ENCODE measurements at places on chromosomes 6 and 20.

DNA sequence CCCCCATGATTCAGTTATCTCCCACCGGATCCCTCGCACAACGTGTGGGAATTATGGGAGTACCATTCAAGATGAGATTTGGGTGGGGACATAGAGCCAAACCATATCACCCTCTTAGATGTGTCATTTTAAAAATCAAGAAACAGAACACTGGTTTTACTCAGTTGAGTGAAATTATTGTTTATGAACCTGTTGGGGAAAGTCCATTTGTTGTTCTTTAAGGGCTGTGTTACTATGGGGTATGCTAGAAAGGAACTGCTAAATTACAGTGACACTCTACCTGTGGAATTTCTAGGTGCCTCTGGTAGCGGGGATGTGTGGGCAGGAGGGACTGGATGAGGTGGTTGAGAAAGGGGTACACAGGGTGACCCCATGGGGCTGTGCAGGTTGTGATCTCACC is 28.9 kb downstream of the STX11 start:
- H3K27me3 ChIP-seq: no peaks in the 10 kb centered on the region
- no peak overlapping the region for H3K4me3 ChIP-seq
- no peaks in the 10 kb centered on the region for H3K4me1 ChIP-seq
- no peaks in the 10 kb centered on the region for H3K36me3 ChIP-seq

- no peak for DNase-seq
- no peaks in the 10 kb centered on the region for H3K36me3 ChIP-seq
- no peak overlapping the region for H3K4me3 ChIP-seq
- no peaks in the 10 kb centered on the region for H3K4me1 ChIP-seq
- H3K27me3 ChIP-seq: no peaks in the 10 kb centered on the region
Observed at GRCh38 chr6:134472046-134472445, 154.1 kb upstream of the SGK1 start.

DNA sequence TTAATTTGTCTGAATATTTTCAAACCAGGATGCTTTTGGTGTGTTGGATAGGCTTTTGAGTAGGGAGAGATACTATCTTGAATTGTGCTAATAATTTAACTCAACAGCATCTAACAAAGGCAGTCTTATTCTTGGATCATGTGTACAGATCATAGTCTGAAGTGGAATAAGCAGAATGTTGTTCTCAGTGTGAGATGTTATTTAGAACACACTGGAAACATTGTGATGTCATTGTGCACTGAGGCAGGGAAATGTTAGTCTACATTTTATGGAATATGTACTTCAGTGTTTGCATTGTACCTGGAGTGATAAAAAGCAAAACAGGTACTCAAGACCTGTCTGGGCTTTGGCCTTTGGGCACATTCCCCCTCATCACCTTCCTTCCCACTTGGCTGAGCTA is 35.0 kb downstream of the RNF144B start:
- no peaks in the 10 kb centered on the region for H3K36me3 ChIP-seq
- H3K4me3 ChIP-seq: no peak overlapping the region
- DNase-seq: no peak
- no peaks in the 10 kb centered on the region for H3K27me3 ChIP-seq

DNA sequence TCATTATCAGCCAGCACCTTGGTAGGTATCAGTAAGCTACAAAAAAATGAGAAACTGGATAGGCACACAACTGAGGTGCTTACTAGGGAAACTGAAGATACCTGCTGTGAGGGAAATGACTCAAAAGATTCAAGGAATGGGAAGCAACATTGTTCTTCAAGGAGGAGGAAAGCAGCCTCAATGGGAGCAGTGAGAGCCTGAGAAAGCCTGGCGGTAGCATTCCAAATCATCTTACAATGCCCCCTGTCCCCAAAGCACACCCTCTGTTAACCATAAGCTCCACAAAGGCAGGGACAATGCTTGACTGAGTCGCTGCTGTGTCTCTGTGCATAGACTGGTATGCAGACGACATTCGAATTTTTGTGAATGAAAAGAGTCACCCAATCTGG is 10.6 kb downstream of the PKHD1 start:
- H3K36me3 ChIP-seq: no peaks in the 10 kb centered on the region
- H3K27ac ChIP-seq: 0 out of 2 replicates have a peak overlapping the region, but pooled peaks have one; percentile 34
- H3K27me3 ChIP-seq: no peaks in the 10 kb centered on the region
- peak; percentile 57 for DNase-seq
- H3K4me3 ChIP-seq: no peak overlapping the region

DNA sequence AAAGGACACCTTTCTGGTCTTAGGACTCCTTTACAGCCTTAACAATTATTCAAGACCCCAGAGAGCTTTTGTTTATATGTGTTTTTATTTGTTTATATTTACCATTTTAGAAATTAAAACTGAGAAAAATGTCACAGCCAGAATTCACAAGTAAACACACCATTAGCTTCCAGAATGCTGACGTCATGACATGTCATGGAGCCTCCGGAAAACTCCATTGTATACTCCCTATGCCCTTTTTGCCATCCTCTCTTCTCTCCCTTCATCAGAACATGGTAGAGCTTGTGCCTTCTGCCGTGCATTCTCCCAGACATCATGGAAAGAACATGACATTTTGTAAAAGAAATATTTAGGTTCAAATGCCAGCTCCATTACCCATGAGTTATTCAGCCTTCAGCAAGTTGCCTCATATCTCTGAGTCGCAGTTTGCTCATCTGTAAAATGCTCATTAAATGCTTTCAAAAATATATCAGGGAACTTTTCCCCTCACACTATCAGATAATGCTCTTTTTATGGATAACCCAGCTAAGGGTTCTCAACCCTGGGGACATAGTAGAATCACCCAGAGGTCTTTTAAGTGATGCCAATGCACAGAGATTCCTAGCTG is 27.8 kb downstream of the TNFAIP3 start:
- no peak overlapping the region for H3K4me3 ChIP-seq
- DNase-seq: no peak
- no peaks in the 10 kb centered on the region for H3K36me3 ChIP-seq
- no peak overlapping the region for H3K27ac ChIP-seq
- no peaks in the 10 kb centered on the region for H3K4me1 ChIP-seq

GRCh38 chr20:32780749-32781655 is 18.8 kb downstream of the DNMT3B start:
- peaks cover 24% of the 10 kb centered on the region for H3K4me1 ChIP-seq
- H3K27me3 ChIP-seq: no peaks in the 10 kb centered on the region
- no peak for DNase-seq
- peak overlapping the region; percentile 73 for H3K27ac ChIP-seq
- H3K4me3 ChIP-seq: no peak overlapping the region

DNA sequence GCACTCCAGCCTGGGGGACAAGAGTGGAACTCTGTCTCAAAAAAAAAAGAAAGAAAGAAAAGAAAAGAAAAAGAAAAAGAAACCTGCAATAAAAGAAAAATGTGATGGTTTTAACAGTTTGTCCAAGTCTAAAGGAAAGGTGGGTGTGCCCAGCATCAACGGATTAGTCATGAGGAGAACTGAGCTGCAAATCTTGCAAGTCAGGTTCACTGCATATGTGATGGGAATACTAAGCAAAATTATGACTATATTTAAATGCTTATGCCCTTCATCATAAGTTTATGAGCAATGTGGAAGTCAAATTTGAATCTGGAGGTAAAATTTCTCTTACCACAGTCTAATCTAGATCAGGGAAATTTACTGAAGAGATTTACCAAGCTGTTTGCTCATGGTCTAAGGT is 13.1 kb upstream of the CDK19 start:
- H3K36me3 ChIP-seq: no peaks in the 10 kb centered on the region
- no peaks in the 10 kb centered on the region for H3K27me3 ChIP-seq
- H3K27ac ChIP-seq: no peak overlapping the region
- no peaks in the 10 kb centered on the region for H3K4me1 ChIP-seq
- no peak overlapping the region for H3K4me3 ChIP-seq

GRCh38 chr20:43384101-43384940 is 73.4 kb upstream of the SRSF6 start:
- no peaks in the 10 kb centered on the region for H3K36me3 ChIP-seq
- H3K4me3 ChIP-seq: no peak overlapping the region
- H3K27me3 ChIP-seq: no peaks in the 10 kb centered on the region
- DNase-seq: no peak
- H3K27ac ChIP-seq: no peak overlapping the region

DNA sequence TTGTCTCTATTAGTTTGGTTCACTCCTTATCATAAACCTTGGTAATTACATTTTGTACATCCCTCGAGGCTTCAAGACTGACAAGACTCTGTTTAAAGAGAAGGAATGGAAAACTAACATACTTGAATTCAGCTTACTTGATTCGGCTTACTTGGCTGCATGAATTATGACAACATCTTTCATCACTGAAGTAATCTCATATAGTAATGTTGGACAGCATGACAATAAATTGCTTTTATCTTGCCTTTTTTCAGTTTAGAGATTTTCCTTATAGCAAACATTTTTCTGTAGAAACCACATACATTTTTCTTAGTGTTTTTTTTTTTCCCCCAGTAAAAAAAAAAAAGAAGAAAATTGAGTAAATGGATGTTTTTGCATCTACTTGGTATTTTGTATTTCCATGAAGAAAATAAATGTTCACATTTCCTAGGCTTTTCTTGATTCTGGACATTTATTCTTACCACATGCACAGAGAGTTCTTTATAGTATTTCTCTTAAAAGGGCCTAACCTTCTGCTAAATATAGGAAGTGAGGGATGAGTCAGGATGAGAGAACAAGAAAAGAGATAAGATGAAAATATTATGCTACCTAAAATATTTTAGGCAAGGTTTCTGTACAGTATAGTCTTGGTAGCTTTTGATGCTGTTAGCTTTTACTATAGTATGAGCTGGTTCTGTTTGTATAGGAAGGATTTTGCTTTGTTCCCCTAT is 101.0 kb upstream of the HDGFL1 start:
- DNase-seq: no peak
- H3K27ac ChIP-seq: no peak overlapping the region
- no peaks in the 10 kb centered on the region for H3K4me1 ChIP-seq
- no peak overlapping the region for H3K4me3 ChIP-seq

GRCh38 chr6:13671548-13672127 is 40.0 kb downstream of the RANBP9 start:
- H3K27ac ChIP-seq: no peak overlapping the region
- H3K4me1 ChIP-seq: no peaks in the 10 kb centered on the region
- H3K36me3 ChIP-seq: no peaks in the 10 kb centered on the region
- H3K27me3 ChIP-seq: no peaks in the 10 kb centered on the region

DNA sequence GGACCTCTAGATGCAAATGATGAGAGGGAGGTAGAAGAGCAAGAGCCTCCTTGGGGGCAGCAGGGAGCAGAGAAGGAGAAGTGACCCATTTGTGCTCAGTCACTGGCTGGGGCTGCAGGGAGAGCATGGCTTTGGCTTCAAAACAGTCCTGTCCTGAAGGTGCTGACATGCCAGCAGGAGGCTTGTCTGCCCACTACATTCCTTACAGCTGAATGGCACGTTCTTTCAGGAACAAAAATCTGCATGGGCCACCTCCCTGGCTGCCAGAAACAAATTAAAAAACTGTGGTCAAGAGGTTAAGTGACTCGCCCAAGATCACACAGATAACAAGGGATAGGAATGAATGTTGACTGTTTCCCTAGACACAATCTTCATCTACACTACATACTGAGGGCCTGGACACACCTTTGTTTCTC is 188.8 kb downstream of the HIVEP2 start:
- no peak overlapping the region for H3K4me3 ChIP-seq
- peaks cover 18% of the 10 kb centered on the region for H3K36me3 ChIP-seq
- no peak overlapping the region for H3K27ac ChIP-seq
- H3K4me1 ChIP-seq: no peaks in the 10 kb centered on the region
- no peak for DNase-seq

DNA sequence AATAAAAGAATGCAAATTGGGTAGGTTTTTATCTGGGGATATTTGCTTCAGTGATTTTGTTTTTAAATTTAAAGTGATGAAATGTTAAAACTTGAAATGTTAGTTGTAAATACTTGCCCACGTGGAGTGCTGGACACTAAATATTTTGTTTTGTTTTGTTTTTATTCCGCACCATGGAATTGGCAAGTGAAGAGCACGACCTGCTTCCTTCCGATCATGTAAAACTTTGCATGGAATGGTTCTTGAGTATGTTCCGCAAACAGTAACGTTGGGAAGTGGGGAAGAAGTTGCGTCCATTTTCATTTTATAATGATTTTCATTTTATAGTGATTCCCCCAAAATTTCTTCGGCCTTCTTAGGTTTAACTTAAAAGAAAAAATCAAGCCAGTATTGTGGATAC is 765 bp downstream of the IRAK1BP1 start:
- H3K27me3 ChIP-seq: no peaks in the 10 kb centered on the region
- no peaks in the 10 kb centered on the region for H3K36me3 ChIP-seq
- peak overlapping the region; percentile 43 for H3K4me3 ChIP-seq
- H3K27ac ChIP-seq: peak overlapping the region; percentile 82
- no peak for DNase-seq
- no peaks in the 10 kb centered on the region for H3K4me1 ChIP-seq

- no peak for DNase-seq
- no peaks in the 10 kb centered on the region for H3K36me3 ChIP-seq
- H3K27me3 ChIP-seq: no peaks in the 10 kb centered on the region
- no peaks in the 10 kb centered on the region for H3K4me1 ChIP-seq
- H3K4me3 ChIP-seq: no peak overlapping the region
- H3K27ac ChIP-seq: no peak overlapping the region
Observed at GRCh38 chr6:132863895-132864294, 49.5 kb downstream of the RPS12 start.

GRCh38 chr6:149754548-149754947 is 5.0 kb downstream of the PCMT1 start:
- H3K4me3 ChIP-seq: no peak overlapping the region
- no peaks in the 10 kb centered on the region for H3K4me1 ChIP-seq
- H3K36me3 ChIP-seq: no peaks in the 10 kb centered on the region
- H3K27me3 ChIP-seq: no peaks in the 10 kb centered on the region
- peak; percentile 2 for DNase-seq

DNA sequence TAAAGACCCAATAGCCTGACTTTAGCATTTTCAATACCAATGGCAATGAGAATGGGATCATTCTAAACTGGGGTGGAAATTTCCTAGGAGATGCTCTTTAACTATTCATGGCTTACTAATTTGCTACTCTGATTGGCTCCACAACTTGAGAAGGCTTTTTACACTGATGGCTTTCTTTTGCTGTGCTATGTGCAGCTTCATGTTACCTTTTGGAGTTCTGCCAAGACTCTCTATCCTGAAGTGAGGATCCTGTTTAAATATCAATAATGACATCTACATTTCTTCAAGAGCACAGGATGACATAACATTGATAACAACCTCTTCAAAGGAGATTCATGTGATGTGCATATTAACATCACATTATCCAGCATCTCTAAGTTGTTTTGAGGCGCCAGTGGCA is 43.4 kb upstream of the SIRPG start:
- no peak overlapping the region for H3K4me3 ChIP-seq
- peaks cover 3% of the 10 kb centered on the region for H3K27me3 ChIP-seq
- no peaks in the 10 kb centered on the region for H3K36me3 ChIP-seq

GRCh38 chr6:29850011-29850553 is 22.5 kb downstream of the HLA-G start:
- H3K36me3 ChIP-seq: no peaks in the 10 kb centered on the region
- DNase-seq: no peak

- DNase-seq: no peak
- H3K4me1 ChIP-seq: peaks cover 17% of the 10 kb centered on the region
- H3K36me3 ChIP-seq: no peaks in the 10 kb centered on the region
- no peak overlapping the region for H3K27ac ChIP-seq
- H3K4me3 ChIP-seq: no peak overlapping the region
Observed at GRCh38 chr6:1871724-1872315, 262.1 kb downstream of the FOXC1 start.

Data from H1 (cell line).